Kasumi-1 (cell line): ENCODE measurements at places on chromosomes 2 and 18.

GRCh38 chr2:57080035-57080434, 896.2 kb downstream of the CCDC85A start:
- DNase-seq = no peak

DNA sequence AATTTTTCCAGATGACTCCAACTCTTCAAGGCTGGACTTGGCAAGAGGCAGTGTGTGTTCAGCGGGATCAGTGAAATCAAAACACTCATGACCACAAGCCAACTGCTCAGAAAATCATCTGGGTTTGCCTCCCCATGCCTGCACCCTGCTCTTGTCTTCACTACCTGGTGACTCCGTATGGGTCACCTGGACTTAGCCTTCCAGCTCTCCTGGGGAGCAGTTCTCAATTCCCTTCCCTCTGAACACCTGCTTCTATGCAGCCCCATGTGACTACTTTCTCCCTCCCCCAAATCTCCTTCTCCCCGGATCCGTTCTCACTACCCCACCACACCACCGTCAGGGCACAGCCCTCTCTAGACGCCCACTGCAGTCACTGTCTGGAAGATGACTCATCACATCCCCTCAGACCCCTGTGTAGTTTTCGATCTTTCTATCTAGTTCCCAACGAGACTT, 130.2 kb upstream of the ID2 start:
- DNase-seq = no peak

- no peak for DNase-seq
Observed at GRCh38 chr2:158965107-158965506, 3.3 kb upstream of the TANC1 start.

DNA sequence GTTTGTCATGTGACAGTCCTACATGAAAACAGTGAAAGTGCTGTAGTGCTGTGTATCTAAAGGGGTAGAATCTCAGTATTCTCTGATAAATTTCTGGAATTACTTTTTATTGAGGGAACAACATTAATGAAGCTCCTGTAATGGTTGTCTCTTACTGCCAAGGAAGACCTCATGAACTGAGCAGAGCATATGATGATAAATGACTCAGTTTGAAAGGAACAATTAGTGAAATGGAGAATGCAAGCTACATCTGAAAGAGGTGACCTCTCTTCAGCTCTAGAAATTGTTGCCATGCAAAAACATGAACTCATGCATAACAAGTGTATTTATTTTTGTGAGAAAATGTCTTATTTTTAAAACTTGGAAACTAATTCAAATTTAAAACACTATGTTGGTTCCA, 93.6 kb downstream of the SCN9A start:
- DNase-seq = no peak

- no peak for DNase-seq
Observed at GRCh38 chr2:20726913-20727312, 60.0 kb downstream of the GDF7 start.
